Renal cortical epithelial cell (primary cell): ENCODE measurements at places on chromosomes 6 and 20.

DNA sequence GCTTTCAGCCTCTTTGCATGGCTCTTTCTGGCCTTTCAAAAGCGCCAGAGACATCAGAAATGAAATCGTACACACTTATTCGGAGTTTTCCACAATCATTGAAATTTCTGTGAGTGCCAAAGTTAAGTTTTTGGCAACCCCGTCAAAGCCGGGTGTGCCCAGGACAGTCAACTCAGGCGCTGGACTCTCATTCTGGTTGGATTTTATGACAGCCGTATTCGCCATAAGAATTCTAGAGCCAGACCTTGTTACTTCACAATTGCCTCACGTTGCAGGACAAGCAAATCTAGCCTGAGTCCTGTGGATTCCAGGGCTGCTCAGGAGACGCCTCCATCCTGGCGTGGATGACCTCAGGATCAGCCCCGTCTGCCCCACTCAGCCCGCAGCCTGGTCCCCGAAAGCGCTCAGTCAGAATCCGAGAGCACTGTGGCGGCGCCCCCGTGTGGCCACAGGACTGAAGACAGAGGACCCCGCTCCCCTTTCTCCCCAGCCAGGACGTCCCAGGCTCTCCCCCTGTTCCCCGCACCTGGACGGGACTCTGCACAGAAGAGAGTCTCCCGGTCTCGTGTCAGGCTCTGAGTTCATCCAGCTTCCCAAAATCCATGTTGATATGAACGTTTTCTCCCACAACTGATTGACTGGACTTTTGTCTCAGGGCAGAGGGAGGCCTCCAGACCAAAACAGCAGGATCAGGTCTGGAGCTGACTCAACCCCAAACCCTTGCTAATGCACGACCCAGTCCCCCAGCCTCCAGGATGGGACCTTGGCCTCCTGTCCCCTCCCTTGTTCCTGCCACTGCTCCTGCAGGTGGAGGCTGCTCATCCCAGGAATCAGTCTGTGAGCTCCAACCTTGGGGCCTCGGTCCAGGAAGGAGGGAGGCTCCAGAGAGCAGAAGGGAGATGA lies 38.2 kb downstream of the MICA start:
- no peak for DNase-seq

DNA sequence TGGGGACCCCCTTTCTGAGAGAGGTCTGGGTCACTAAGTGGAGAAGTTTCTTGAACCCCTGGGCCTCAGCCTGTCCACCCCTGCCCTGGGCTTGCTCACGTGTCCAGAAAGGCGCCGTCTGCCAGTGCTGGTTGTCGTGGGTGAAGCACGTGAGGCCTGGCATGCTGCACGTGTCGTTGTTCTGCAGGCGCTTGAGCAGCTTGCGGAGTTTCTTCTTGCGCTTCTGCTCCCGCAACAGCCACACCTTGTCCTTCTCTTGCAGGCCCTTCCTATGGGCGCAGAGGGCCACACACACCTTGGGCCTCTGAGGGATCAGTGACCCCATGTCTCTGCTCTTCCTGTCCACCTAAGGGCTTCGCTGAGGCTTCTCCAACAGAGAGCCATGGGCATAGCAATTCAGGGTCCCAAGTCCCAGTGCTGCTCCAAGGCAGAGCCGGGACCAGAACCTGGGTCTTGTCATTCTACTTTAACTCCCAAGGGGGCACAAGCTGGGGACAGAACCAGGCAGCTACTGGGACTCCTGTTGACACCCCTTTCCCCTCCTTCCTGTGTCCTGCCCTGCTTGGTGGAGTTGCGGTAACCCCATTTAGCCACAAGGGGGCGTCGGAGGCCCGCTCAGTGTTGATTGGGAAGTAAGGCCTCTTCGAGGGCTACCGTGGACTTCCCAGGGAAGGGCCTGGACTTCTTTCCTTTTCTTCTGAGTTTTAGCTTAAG lies 121.8 kb downstream of the SULF2 start:
- DNase-seq, result peak; percentile 58

- no peak for DNase-seq
Measured at GRCh38 chr6:152180601-152181000, 373.1 kb downstream of the ESR1 start.

- no peak for DNase-seq
Measured at GRCh38 chr6:134766497-134766896, 183.4 kb downstream of the ALDH8A1 start.

DNA sequence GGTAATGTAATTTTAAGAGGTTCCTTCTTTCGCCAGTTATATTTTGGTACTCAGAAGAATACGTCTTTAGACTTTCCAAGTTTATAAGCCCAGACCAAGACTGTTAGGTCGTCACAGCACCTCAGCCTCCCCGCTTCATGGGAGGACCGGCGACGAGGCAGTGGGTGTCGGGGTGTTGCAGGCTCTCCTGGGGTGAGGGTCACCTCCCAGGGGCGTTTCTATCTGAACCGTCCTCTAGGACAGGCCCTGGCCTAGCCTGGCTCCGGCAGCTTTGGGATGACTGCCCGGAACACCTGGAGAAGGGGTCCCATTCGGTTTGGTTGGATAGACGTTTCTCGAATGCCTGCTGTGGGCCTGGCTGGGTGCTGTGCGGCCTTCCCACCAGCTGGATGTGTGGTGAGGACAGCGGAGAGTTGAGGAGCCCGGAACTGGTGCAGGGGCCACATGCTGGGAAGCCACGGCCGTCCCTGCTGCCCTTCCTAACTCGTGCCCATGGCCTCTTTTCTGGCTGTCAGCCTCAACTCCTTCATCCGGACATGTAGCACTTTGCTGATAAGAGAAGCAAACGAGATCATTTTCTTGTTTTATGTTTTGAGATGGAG lies 1.1 kb downstream of the OSBPL2 start:
- no peak for DNase-seq

DNA sequence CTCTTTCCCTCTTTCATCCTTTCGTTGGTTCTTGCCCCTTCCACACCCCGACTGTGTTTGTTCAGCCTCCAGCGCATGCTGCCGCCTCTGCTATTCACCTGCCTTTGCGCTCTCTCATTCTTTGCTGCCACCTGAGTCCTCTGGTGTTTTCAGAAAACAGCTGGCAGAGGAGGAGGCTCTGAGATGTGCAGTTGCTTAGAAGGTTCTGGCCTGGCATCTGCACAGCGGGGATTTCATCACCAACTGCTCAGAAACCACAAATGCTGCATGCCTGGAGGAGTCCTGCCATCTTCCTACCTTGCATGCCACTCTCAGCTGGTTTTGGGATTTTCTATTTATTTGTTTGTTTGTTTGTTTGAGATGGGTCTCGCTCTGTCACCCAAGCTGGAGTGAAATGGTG lies 39.2 kb upstream of the CLDN20 start:
- peak; percentile 11 for DNase-seq

GRCh38 chr20:44924541-44924940 lies 14.7 kb downstream of the PABPC1L start:
- no peak for DNase-seq

DNA sequence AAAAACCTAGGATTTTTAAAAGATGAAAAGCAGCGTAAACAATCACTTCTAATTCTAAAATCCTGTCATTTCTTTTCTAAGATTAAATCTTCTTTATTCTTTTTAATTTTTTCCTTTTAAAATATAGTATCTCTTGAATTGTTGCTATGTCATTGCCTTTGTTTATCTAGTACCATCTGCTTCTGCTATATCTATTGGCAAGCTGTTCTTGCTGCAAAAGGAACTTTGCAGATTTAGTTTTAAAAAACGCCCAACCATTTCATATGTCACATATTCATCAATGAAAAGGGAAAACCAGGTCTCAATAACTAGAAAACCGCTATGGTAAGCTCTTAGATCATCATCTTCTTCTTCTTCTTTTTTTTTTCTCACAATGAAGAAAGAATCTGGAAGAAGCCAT lies 11.5 kb upstream of the EEF1A1 start:
- DNase-seq, result no peak

GRCh38 chr6:47477497-47478232 lies at the start of gene CD2AP:
Gene CD2AP, plus strand, starts transcription at chr6:47477789. Its CDS starts 456 bp downstream, at chr6:47478245.
- peak; percentile 62 for DNase-seq

GRCh38 chr6:98648211-98648914 lies 186.0 kb upstream of the POU3F2 start:
- no peak for DNase-seq

- no peak for DNase-seq
Measured at GRCh38 chr6:38261626-38262025, 378.1 kb downstream of the BTBD9 start.

- DNase-seq, result peak; percentile 49
Measured at GRCh38 chr20:38021087-38021772, 12.0 kb downstream of the TTI1 start.

GRCh38 chr6:6829872-6830685 lies 241.6 kb downstream of the LY86 start:
- DNase-seq, result no peak

DNA sequence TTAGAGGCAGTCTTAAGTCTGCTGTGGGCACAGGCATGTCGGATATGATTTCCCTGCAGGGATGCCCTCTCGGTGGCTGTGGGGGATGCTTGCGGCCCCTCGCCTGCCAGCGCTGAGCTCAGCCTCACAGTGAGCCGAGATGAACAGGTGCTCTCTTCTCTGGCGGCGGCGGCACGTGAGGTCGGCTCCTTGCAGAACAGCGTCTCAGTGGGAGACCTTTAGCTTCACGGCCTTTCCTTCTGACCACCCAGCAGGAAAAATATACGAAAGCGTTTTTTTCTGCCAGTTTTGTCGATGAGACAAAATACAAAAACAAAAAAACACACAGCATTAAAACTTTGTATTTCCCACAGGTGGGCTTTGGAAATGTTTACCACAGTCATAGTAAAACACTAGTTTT lies 23.6 kb downstream of the FOXA2 start:
- no peak for DNase-seq

DNA sequence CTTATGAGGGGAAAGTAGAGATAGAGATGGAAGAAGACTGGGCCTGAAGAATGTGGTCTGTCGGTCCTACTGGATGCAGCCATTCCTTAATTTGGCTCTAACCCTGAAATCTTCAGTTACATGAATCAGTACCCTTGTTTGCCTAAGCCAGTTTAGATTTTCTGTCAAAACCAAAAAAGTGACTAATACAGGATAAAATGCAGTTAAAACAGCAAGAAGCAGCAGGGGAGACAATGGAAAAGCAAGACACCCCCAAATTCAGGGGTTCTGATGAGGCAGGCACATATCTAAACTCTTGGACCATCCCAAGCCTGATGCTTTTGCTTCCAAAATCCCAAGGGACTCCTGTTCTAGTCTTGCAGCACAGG lies 17.4 kb upstream of the UBE2V1 start:
- DNase-seq, result no peak

- DNase-seq, result no peak
Measured at GRCh38 chr20:53284696-53285095, 308.9 kb downstream of the ZNF217 start.

DNA sequence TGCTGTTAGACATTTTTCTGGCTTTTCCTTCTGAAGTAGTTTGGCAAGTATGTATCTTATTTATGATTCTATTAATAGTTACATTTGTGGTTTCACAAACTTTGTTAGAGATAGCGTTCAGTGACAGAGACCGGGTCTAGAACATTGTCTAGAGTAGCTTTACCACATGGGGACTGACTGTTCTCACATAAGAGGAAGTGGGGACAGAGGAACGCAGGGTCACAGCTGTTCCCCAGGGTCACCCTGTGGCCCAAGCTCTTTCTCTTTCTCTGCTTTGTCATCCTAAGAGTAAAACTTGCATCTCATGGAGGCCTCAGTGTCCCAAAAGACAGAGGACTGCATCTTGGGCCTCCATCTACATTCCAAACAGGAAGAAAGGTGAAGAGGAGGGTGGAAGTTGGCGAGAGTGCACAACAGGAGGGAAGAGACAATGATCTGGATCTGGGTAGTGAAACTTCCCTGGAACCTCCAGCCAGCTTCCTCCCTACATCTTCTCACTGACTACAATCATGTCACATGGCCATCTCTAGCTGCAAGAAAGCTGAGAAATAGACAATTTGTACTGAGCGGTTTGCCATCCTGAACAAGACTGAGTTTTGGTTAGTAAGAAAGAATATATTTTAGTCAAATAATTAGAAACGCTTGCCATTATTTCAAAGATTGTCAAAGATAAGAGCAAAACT lies 645.8 kb upstream of the ARID1B start:
- no peak for DNase-seq

- no peak for DNase-seq
Measured at GRCh38 chr6:123636782-123637181, at the start of gene TRDN. Gene TRDN, minus strand, starts transcription at chr6:123636950. Its CDS starts 175 bp downstream, at chr6:123636775.

- no peak for DNase-seq
Measured at GRCh38 chr6:75113446-75113845, 92.4 kb downstream of the COL12A1 start.

DNA sequence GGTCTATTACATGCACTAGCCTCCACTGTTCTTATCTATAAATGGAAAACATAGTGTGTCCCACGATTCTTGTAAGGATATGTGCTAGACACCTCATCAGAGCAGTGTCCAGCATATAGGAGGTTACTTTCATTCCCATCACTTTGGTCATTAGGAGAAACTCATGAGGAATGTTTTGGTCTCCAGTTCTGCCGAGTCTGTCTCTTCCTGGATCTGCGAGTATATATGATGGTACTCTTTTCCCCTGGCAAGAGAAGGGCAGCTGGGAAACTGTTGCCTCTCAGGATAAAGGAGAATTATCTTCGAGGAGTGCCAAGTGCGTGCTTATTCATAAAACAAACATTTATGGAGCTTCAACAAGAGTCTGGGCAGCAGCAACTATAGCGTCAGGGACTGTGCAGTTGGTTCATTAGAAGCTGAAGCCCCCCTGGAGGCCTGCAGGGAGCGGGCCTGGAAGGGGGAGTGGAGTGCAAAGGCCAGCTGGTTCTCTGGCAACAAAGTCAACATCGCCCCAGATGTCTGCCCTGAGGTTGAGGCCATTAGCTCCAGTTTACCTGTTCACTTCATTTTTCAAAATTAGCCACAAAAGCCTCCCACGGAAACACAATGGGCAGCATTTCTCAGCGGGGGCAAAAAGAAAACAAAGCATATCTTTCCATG lies 811.9 kb downstream of the MAFB start:
- DNase-seq, result no peak

DNA sequence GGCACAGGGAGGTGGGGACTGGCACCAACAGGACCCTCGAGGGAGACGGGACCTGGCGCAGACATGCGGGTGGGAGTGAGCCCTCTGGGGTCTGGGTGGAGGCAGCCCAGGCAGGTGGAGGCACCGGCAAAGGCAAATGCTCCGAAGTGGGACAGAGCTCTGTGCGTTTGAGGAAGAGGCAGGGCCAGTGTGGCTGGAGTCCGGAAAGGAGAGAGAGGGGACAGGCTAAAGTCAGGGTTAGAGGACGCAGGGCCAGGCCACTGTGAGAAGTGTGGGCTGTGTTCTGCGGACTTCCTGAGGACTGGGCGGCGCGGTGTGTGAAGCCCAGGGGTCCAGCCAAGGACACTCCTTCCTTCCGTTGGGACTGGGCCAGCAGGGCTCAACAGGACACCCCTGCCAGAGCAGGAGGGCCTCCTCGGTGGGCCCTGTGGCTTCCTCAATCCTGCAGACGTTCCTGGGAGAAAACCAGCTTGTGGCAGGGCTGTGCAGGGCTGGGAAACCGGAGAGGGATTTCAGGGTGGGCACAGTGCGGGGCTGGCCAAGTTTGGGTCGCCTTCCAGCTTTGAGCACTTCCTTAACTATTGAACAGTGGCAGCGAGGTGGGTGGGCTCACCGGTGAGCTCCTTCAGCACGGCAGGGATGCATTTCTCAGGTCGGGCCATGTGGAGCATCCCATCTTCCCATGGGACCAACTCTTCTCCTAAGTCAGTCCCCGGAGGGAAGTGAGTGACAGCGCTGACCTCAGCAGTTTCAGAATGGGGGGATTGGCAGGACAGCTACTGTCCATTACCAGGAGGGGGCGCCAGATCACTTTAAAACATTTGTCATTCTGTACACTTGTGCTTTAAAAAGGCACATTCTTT lies 22.5 kb downstream of the MOCS3 start:
- DNase-seq, result no peak

- DNase-seq, result no peak
Measured at GRCh38 chr6:79927758-79928157, 19.6 kb downstream of the ELOVL4 start.
